ENCODE measurements at places on chromosomes 7 and 10. TPM values are rescaled to one million over a fixed set of nuclear protein-coding genes. Genes with fewer than 3 reads are reported as not detected.

- DNase-seq, result peak; percentile 22
These were observed 620.4 kb downstream of the GALNT17 start for GRCh38 chr7:71752171-71752935.

- DNase-seq, result no peak
These were observed 604 bp upstream of the SHTN1 start for GRCh38 chr10:117005527-117006055.

DNA sequence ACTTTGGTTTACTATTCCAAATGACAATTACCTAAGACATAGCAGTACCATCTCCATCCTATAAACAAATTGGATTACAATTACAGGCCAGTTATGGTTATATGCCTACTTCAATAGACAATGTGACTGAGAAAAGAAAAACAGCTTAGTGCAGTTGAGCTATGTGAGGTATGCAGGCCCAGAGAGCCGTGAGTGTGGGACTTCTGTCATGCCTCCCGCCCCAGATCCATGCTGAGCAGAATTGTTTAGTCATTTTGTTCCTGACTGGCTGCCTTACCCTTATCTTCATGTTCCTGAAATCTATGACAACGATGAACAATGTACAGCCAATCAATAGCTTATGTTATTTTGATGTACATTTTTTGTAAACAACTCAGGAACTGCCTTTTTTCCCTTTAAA lies 21.7 kb downstream of the LARP4B start:
- peak; percentile 12 for DNase-seq

ADAMTS14 gene
- 1.7 TPM for polyA plus RNA-seq

BAIAP2L1 gene
- 19.4 TPM for polyA plus RNA-seq

GRCh38 chr10:51786016-51786683 lies 86.8 kb upstream of the CSTF2T start:
- no peak for DNase-seq

DNA sequence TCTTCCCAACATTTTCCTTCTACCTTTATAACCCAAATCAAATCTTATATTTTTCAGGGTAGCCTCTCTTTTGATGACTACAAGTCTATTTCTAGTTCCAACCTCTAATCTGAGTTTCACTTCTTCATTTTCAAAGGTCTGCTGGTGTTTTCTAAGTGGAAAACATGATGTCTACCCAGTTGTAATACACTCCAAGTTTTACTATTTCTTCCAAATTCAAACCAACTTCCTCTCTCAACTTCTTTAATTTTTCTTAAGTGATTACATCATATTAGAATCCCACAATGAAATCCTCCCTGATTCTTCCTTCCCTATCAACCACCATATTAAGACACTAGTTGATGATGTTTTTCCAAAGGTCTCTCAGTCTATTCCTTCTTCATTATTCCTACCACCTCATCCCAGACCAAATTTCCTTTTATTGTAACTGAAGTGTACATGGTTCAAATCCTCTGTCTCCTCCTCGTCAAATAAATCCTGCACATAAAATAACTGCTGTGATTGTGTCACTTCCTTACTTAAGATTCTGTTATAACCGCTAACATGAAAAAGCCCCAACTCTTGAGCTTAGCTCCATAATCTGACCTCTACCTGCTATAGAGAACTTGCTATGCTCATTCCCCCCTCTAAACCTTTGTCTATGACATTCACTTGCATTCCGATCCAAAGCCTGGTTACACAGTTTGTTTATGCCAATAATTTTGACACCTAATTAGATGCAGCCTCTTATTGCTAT lies 12.7 kb downstream of the TAS2R38 start:
- DNase-seq, result no peak

GRCh38 chr7:22193450-22193983 lies 163.4 kb downstream of the RAPGEF5 start:
- peak; percentile 93 for DNase-seq

ENO4 gene
- polyA plus RNA-seq, result 0.41 TPM

DNA sequence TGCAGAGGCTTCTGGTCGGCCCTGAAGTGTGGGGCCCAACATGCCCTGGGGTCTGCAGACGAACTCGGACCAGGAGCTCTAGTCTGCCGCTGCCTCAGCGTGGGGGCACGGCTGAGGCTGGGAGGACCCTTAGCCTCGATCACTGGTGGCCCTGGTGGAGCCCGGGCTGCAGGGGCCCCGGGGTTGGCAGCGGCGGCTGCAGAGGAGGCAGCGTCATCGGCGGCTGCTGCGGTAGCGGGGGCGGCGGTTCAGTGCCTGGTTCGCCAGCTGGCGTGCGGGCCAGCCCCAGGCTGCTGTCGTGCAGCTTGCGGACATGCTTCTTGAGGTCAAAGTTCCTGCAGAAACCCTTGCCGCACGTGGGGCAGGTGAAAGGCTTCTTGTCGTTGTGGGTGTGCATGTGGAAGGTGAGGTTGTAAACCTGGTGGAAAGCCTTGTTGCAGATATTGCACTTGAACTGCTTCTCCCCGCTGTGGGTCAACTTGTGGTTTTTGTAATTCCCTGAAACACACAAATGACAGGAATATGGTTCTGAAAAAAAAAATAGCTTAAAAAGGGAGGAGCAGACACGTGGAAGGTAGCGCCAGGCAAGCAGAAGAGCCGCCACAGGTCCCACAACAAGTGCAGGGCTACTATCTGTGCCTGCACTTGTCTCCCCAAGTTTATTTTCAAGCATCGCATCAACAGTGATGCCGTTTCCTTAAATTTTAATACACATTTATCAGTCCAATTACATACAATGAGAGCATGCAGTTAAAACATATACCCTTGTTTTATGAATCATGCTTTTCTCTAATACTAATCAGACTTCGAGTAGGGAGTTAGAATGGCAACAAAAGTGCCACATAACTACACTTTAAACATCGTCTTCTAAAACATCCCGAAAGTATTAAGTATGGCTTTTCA lies 2.4 kb downstream of the FEZF1 start:
- peak; percentile 59 for DNase-seq

ENKUR gene
- 1.6 TPM for polyA plus RNA-seq

DNA sequence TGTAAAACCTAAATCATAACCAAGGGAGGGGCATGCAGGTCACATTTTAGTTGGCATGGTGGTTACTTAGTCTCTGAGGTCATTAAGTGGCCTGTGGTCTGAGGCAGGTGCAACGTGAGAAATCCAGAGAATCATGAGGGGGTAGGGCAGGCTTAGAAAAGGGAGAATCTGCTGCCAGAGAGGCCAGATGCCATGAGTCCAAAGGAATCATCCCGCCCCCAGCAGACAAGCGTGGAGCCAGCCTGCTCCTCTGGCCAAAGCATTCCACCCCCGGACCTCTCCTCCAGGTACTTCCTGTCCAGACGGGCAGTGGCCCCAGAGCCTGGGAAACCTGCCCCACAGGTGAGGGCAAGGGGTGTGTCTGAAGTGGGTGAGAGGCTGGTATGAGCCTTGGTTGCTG lies 196.4 kb upstream of the ZNF32 start:
- no peak for DNase-seq

COL28A1 gene
- polyA plus RNA-seq, result 0.24 TPM

IRF5 gene
- polyA plus RNA-seq, result 2.7 TPM

DNA sequence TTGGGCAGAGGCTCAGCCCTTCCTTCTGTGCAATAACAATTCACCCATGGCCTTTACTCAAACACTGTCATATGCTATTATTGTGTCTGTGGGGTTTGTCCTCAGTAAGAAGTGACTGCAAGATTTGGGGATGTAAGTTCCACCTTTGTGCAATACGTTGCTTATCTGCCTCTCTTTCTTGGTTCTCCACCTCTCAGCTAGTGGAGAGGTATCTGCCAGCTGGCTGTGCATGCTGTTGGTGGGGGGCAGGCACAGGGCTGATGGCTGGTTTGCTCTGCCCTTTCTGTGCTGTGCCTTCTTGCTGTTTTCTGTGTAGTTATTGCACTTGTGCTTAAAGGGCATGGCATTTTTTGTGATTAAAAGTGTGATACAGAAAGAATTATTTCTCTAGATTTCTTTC lies 36.2 kb downstream of the CNNM1 start:
- no peak for DNase-seq

NPSR1 gene
- polyA plus RNA-seq, result not detected

DNA sequence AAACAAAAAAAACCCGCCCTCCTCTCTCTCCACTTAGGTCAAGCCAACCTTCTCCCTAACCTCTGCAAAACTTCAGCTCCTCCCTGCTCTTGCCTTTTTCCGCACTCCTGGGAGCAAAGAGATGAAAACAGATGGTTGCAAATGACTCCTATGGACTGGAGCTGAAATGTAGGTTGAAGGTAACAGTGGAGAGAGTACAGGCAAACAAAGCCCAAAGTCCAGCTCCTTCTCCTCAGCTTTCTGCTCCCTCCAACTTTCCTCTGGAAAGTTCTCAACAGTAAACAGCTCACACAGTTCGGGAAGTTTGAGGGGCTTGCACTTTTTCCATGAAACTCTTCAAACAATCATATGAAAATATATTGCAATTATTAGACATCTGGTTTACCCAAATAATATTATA lies 90.3 kb downstream of the SLC37A3 start:
- no peak for DNase-seq

SPDYE1 gene
- not detected for polyA plus RNA-seq

GRCh38 chr7:133755901-133756300 lies 371.2 kb upstream of the LRGUK start:
- DNase-seq, result no peak

- no peak for DNase-seq
These were observed 401 bp downstream of the LRRC27 start for GRCh38 chr10:132332433-132332754.

CCL24 gene
- polyA plus RNA-seq, result 1.4 TPM

- DNase-seq, result no peak
These were observed 181.1 kb downstream of the PTPN20 start for GRCh38 chr10:47092376-47092775.

- no peak for DNase-seq
These were observed 46.7 kb downstream of the NKX6-2 start for GRCh38 chr10:132739225-132739613.

- DNase-seq, result no peak
These were observed 83.8 kb downstream of the COL13A1 start for GRCh38 chr10:69885379-69886013.

- peak; percentile 27 for DNase-seq
These were observed 32.0 kb upstream of the PLEKHA1 start for GRCh38 chr10:122342293-122343134.

TAX1BP1 gene
- 51.2 TPM for polyA plus RNA-seq

DNA sequence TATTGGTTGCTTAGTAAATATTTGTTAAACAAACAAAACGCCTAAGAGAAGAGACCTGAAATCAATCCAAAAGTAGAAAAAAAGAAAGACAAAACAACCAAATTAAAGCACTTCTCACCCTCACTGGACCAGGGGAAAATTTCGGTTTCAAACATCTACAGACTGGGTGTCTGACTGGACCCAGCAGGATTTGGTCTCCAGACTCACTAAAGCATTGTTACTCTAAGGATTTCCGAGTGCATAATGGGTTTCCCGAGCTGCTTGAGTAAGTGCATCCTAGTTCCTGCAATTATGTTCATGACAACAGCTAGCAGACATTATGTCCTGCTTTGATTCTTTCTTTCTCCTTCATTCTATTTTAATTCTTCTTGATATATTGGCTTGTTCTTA lies 51.8 kb upstream of the FAM3C start:
- no peak for DNase-seq

MYPN gene
- polyA plus RNA-seq, result not detected

GRCh38 chr10:71466330-71466729 lies 69.6 kb downstream of the CDH23 start:
- no peak for DNase-seq

GRCh38 chr10:47046321-47047126 lies 135.3 kb downstream of the PTPN20 start:
- DNase-seq, result no peak

- peak; percentile 22 for DNase-seq
These were observed 120.2 kb upstream of the TMEM229A start for GRCh38 chr7:124152859-124153692.

MOGAT3 gene
- polyA plus RNA-seq, result not detected

ZNF25 gene
- 5.3 TPM for polyA plus RNA-seq

GIMAP7 gene
- 2.2 TPM for polyA plus RNA-seq

C10orf62 gene
- not detected for polyA plus RNA-seq

LEP gene
- not detected for polyA plus RNA-seq

DNA sequence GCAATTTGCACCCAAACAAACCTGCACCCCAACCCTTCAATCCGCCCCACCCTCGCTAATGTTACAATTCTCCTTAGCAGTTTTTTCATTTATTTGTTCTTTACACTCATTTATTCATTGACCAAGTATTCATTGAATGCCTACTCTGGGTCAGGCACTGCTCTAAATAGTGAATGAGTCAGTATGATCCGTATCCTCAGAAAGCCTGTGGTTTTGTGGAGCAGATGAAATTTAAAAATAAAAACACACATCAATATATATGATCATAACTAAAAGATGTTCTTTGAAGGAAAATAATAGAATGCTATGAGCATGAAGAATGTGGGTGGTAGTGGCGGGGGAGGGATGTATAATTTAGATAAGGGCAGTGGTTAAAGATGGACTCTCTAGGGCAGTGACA lies 13.3 kb downstream of the IFIT5 start:
- DNase-seq, result no peak

UBN2 gene
- polyA plus RNA-seq, result 2.8 TPM
